ENCODE measurements at places on chromosomes 5 and 9. TPM values are rescaled to one million over a fixed set of nuclear protein-coding genes. Genes with fewer than 3 reads are reported as not detected.

ANKRD18A gene
- 9.8 TPM for total RNA-seq

SAXO1 gene
- not detected for total RNA-seq

SH3RF2 gene
- not detected for total RNA-seq

WASHC1 gene
- 4.4 TPM for total RNA-seq

WDR38 gene
- total RNA-seq, result not detected

IFNA21 gene
- total RNA-seq, result not detected

IER5L gene
- total RNA-seq, result 3.1 TPM

PROB1 gene
- total RNA-seq, result 0.59 TPM

PDZD2 gene
- total RNA-seq, result 0.76 TPM

COL27A1 gene
- total RNA-seq, result 13.0 TPM

PNPLA7 gene
- 0.14 TPM for total RNA-seq

ADAMTS16 gene
- 0.71 TPM for total RNA-seq

MLLT3 gene
- 26.6 TPM for total RNA-seq

SLC6A19 gene
- total RNA-seq, result not detected

PCDH12 gene
- 0.25 TPM for total RNA-seq

KIF12 gene
- 0.13 TPM for total RNA-seq

SUSD3 gene
- total RNA-seq, result not detected

ACSL6 gene
- not detected for total RNA-seq

CD74 gene
- not detected for total RNA-seq

PFDN1 gene
- 93.9 TPM for total RNA-seq

PRLR gene
- total RNA-seq, result not detected

NUDCD2 gene
- 19.1 TPM for total RNA-seq

NEUROG1 gene
- not detected for total RNA-seq

CNTNAP3 gene
- total RNA-seq, result 12.3 TPM

Measured in SJCRH30 (cell line).